Amniotic stem cell (primary cell): ENCODE measurements at places on chromosomes 6 and 20.

DNA sequence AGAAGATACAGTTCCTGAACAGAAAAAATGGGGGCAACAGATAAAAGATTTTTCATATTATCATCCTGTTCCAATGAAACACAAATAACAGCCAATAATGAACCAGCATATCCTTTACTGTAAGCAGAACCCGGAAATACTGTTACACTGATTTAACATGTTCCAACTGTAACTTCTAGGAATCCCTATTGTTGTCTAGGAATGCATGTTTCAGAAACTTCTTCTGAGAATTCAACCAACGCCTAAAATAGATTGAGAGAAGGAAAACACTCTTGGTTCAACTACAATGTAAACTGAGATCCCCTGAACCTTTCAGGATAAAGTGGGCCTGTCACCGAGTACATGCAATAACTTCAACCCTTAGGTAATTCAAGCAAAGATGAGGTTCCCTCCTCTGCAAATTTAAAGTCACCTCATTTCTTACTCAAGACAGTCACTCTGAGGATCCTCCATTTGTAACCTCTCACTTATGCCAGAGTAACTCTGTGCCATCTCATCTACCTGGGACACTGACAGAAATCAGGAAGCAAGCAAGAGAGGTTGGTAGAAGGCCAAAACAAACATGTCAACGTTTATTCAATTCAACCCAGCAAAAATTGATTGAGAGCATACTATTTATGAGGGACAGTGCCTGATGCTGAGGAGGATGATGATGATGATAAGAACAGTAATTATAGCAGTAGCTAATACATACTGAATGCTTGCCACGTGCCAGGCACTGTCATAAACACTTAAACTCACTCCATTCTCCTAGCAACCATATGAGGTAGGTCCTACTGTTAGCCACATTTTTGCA, 14.1 kb downstream of the UBE3D start:
- DNase-seq = no peak

- DNase-seq = no peak
Measured at GRCh38 chr20:15986690-15987089, 586.6 kb downstream of the KIF16B start.

GRCh38 chr20:41390889-41391288, 24.3 kb upstream of the EMILIN3 start:
- no peak for DNase-seq

DNA sequence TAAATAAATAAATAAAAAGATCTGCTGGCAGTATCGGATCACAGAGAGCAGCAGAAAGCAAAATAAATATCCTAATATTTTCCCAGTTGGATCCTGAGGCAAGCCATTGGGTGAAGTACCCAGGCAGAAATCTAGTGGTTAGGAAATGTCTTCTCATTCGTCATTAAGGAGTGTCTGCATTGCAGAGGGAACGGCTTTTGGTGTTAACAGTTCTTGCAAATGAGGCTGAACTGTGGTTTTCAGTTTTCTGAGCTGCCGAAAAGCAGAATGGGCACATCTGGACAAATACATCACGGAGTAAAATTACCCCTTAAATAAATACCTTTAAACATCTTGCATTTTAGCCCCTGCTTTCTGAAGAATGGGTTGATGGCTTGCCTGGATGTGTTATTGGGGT, 82.3 kb upstream of the MPC1 start:
- no peak for DNase-seq

DNA sequence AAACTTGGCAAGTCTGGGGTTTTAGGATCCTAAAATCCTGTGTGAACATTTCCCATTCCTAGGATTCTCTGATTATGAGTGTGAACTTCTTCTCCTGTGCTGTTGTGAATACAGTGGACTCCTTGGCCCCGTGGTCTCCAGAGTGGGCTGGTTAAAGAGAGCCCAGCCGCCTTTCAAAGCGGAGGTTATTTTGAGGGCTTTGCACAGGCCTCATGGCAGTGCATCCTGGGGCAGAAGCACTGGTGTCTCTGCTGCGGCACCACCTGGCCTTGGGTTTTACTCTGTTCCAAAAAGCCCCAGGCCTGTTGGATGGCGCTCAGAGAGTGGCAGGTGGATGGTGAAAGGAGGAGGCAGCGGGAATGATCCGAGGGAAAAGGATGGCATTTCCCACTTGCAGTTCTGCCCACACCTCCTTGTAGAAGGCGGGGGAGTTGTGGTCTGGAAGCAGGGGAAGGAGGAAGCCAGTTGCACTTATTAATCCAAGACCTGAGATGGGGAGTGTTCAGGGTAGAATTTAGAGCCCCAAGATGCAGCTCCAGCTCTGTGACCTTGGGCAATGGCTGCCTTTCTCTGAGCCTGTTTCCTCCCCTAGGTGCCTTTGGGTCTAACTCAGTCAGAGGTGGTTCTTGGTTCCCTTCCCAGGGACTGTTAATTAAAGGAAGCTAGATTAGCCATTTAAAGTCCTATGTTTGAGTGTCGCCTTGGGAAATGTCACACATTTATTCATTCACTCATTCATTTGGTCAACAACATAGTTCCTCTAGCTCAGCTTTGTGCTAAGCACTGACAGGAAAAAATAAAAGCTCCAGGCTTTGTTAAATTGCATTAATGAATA, 22.4 kb downstream of the MMP24 start:
- no peak for DNase-seq

DNA sequence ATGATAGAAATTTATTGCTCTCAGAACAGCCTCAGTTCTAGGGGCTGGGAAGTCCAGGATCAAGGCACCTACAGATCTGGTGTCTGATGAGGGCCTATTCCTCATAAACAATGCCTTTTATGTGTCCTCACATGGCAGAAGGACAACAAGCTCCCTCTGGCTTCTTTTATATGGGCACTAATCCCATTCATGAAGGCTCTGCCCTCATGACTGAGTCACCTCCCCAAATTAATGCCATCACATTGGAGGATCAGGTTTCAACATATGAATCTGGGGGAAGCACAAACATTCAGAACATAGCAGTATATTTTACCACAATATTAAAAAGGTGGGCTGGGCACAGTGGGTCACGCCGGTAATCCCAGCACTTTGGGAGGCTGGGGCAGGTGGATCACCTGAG, 58.5 kb upstream of the CCN6 start:
- no peak for DNase-seq

DNA sequence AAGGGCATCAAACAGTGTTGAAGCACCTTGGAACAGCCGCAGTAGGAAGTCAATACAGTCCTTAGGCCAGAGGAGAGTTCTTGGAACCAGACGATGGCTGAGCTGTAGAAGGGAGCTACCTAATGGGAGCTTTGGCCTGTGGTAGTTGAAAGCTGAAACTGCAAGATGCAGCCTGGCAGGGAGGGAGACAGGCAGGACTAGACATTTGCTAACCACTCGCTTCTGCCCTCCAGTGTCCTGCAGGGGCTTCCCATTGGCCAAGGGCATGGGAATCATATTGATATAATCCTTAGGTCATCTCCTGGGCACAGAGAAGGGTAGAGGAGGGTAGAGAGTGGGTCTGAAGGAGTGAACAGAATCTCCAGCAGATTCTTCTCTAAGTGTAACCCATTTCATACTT, 60.4 kb downstream of the TPD52L1 start:
- no peak for DNase-seq

DNA sequence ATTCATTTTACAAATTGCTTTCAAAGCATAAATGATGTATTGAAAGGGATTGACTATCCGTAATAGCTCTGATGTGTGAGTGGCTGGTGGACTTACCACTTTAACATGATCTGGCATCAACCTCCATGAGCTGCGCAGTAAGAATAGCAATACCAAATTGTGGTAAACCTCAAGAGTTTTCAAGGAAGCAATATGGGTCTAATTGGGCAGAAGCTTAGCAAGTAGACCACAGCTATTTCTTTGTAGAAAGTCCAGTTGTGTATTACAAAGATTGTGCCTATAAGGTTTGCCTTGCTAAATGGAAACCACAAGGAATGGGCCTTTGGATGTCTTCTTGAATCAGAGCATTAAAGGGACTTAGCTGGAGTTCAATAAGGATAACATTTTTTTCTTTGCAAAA, 736.6 kb downstream of the KIF16B start:
- peak; percentile 2 for DNase-seq

- DNase-seq = no peak
Measured at GRCh38 chr6:31186052-31186734, 15.7 kb upstream of the POU5F1 start.

DNA sequence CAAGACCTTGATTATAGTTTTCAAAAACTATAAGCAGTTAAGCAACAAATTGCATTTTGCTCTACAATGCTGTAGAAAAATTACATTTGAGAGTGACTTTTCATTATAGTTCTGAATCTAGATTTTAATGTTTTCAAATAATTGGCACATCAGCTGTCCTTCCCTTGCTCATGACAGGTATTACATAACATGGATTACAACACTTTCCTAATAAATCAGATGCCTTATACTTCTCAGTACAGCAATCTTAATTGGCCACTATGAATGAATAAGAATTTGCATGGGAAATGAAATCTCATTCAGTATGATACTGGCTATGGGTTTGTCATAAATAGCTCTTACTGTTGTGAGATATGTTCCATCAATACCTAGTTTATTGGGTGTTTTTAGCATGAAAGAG, 29.9 kb downstream of the HSF2 start:
- no peak for DNase-seq

GRCh38 chr6:140124498-140124897, 750.0 kb upstream of the CITED2 start:
- DNase-seq = no peak

DNA sequence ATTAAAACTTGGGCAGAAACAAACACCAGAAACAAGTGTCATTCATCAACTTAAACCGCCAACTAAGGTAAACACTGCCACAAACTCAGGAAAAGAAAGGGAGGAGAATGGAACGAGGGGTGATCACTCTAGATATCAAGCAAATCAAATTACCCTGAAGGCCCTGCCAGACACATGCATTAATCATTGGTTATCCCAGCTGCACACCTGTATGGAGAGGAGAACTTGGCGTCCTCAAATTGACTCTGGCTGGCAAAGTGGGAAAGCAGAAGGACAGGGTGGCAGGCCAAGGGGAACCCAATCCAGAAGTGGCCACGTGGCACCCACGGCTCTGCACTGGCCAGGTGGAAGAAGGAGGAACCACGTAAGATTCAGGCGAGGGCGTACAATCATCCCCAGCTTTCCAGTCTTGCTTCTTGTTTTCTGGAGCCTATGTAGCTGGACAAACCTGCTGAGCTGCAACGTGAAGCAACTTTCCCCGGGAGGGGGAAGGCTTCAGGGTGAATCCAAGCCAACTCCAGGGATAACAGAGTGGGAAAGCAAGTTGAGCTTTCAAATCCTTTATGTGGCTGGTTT, 156.2 kb upstream of the JARID2 start:
- DNase-seq = no peak

DNA sequence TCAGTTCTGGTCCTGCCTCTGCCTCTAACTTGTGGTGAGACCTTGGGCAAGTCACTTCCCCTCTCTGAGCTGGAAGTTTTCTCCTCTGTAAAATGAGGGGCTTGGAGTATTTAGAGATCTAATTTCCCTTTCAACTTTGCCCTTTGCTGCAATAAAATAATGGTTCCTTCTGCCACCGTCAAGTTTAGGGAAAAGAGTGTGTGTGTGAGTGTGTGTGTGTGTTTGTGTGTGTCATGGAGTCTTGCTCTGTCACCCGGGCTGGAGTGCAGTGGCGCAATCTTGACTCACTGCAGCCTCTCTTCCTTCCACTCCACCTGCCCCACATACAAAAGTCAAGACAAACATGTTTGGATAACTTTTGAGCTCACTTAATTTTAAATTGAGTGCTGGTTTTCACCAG, 39.2 kb upstream of the PIM1 start:
- no peak for DNase-seq

GRCh38 chr6:41226752-41227151, 1.4 kb upstream of the TREML4 start:
- DNase-seq = no peak

- DNase-seq = no peak
Measured at GRCh38 chr20:36462440-36463211, 78.7 kb upstream of the MYL9 start.

DNA sequence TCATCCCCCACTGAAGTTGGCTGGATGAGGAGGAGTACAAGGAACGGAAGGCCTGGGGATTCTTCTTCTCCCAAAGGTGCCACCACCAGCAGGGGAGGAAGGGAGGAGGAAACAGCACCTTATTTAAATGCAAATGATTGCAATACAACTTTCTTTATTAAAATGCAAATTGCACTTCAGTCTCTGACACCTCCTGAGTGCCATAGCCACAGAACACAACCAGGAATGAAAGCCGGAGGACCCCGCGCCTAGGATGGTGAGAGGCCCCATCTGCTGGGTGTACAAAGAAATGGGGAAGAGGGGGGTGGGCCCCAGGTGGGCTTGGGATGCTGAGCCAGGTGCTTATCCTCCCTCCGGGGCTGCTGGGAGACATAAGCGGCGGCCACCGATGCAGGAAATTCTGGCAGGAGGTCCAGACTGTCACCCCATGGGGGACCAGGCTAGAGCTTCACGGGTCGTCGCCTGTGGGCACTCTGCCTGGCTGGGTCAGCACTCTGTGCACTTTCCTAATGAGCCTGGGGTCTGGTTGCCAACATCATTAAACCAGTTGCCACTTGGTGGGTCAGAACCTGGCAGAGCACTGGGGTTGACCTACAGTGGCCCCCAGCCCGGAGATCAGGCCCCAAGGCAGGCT, 154.2 kb upstream of the MLN start:
- no peak for DNase-seq

GRCh38 chr6:113496166-113496565, 361.0 kb upstream of the MARCKS start:
- no peak for DNase-seq

GRCh38 chr6:105069821-105070445, 109.9 kb downstream of the POPDC3 start:
- no peak for DNase-seq

GRCh38 chr6:43763812-43764522, 6.0 kb upstream of the VEGFA start:
- DNase-seq = no peak

- DNase-seq = no peak
Measured at GRCh38 chr6:45558858-45559257, 181.1 kb upstream of the SUPT3H start.

DNA sequence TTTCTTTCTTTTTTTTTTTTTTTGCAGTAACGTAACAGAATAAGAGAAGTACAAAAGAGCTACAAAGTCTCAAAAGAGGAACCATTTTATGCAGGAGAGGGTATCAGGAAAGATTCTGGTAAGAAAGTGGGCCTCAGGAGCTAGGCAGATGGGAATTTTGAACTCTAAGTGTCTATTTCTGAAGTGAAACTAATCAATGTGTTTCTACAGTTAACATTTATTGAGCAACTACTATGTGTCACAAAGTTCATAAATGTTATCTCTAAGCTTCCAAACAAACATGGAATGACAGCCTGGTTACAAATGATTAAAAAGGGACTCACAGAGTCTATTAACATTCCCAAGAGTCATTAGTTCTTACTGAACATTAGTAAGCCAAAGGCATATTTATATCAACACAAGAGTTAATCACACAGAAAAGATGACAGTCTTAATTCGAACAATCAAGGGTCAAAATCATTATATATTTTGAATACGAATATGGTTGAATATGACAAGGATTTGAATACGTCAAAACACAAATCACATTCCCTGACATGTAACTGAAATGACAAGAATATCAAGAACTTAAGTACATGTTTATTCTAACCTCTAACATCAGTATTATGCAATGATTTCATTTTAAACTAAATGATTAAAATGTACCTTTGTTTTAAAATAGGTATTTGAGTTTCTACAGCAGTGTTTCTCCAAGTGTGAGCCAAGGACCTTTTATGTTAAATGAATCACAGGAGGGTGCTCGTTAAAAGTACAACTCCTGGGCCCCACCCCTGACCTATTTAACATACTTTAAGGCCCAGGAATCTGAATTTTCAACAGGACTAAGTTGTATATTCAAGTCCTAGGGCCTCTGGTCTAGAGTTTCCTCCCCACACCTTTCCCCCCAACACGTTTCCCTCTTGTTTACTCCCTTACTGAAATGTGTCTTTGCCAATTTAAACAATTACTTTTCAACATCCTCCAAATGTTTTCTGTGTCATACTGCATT, 89.7 kb downstream of the ATXN1 start:
- no peak for DNase-seq
